ENCODE measurements at places on chromosomes 7 and 10.
A peak's percentile ranks its signal among the peaks of the same experiment; 100 is the strongest.

DNA sequence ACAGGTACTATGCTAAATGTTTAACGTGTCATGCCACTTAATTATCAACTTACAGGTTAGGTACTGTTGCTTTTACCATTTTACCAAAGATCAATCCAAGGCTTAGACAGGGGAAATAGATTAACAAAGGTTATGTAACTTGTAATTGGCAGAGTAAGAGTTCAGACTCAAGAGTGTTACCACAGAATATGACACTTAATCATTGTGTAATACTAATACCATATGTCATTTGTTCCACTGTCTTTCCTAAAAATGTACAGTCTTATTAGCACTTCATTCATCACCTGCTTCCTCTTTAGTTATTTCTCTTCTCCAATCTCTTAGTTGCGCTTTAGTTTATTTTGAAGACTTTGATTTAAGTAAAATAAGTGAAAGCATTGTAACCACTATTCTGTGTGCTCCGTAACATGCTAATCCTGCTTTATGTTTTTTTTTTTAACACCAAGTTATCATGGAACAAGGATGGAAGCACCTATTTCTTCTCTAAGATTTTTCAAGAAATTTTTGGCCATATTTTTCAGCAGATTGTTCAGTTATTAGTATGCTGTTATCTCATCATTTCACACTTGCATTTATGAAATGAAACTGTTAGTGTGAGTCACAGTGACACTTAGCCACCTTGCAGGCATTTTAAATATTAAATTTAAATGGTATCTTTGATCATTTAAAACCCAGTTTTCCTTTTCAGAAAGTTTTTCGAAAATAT lies 197.3 kb downstream of the PHF14 start:
- no peak for DNase-seq

DNA sequence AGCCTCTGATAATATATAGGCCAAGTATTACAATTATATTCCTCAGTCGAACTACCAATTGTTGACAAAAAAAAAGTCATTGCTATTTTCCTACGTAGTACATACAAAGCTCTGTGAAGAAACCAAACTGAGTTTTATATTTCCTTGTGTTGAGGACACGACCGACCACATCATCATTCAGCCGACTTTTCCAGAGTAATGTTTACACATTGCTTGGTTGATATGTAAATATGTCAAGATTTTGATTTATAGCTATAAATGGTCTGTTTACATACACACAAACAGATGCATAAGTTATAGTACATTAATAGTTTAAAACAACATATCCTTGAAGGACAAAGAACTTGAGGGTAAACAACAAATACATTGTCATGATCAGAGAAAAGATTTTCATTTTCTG lies 121.5 kb downstream of the CRPPA start:
- DNase-seq: no peak

- no peak for DNase-seq
Measured at GRCh38 chr10:100803908-100804307, 58.5 kb downstream of the PAX2 start.

GRCh38 chr7:47318395-47319182 lies 263.3 kb downstream of the TNS3 start:
- no peak for DNase-seq

DNA sequence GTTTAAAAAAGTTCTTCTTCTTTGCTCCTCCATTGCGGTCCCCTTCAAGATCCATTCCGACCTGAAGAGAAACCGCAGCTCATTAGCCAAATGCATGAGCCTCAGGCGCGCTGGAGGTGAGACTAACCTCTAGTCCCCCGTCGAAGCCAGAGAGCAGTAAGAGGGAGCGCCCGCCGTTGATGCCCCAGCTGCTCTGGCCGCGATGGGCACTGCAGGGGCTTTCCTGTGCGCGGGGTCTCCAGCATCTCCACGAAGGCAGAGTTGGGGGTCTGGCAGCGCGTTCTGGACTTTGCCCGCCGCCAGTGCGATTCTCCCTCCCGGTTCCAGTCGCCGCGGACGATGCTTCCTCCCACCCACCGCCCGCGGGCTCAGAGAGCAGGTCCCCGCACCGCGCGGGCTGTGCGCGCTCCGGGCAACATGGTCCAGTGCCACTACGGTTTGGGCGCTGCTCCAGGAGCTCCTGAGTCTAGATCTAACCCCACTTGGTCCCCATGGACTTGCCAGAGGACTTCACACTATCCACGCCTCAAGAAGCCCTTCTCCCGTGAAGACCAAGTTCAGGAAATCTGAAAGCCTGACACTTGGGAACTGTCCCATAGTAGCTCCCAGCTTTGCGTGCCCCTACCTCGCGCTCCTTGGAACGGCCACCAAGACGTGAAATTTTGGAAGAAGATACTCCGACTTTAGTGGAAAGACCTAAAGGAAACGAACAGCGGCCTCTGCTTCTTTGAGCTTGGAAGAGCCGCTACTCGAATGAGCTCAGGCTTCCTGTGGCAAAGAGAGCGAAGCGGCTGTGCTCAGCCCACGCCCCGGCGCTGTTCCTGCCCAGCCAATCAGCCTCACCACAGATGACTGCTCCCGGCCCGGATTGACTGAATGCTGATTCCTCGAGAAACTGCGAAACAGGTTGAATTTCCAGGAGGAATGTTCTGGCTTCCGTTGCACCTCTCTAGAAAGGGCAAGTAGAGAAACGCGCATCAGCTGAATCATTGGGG lies at the start of gene ABCB1:
Gene ABCB1 (minus strand): TSS at position 755 of the 995 bp plus-strand sequence. CDS start 700 bp downstream, at position 55.
- peak; percentile 3 for DNase-seq

DNA sequence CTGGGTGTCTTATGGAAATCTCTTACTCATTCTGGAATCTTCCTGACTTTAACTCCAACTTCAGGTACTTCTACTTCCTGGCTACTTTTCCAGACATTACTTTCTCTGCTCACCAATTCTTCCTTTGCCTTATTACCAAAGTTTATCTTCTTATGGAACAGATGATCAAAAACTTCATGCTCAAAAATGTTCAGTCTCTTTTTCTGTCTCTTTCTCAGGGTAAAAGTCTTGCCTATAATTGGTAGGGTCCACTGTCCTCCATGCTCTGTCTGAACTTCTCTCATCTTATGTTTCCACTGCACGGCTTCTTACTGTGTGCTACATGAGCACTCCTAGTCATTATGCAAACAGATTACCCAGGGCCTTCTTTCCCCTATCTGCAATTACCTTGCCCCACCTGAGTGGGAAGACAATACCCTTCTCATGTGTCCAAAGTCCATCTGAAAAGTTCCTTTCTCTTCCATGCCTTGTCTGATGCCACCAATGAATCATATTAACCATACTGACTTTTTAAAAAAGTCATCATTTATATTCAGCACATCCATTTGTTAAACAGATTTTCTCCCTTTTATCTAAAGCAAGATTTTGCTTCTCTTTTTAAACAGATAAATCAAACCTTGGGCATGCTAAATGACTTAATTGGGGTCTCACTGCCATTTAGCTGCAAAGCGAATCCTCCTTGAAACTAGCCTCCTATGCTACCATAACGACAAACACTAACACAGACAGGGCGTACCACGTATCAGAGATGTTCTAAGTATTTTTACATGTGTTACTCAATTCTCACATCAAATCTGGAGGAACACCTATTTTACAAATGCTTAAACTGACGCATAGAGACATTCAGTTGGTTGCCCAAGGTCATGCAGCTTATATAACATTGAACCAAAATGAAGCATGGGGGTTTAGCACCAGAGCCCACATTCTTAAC lies 48.8 kb downstream of the SEMA3C start:
- no peak for DNase-seq
